ENCODE measurements at places on chromosomes 13 and 19.

DNA sequence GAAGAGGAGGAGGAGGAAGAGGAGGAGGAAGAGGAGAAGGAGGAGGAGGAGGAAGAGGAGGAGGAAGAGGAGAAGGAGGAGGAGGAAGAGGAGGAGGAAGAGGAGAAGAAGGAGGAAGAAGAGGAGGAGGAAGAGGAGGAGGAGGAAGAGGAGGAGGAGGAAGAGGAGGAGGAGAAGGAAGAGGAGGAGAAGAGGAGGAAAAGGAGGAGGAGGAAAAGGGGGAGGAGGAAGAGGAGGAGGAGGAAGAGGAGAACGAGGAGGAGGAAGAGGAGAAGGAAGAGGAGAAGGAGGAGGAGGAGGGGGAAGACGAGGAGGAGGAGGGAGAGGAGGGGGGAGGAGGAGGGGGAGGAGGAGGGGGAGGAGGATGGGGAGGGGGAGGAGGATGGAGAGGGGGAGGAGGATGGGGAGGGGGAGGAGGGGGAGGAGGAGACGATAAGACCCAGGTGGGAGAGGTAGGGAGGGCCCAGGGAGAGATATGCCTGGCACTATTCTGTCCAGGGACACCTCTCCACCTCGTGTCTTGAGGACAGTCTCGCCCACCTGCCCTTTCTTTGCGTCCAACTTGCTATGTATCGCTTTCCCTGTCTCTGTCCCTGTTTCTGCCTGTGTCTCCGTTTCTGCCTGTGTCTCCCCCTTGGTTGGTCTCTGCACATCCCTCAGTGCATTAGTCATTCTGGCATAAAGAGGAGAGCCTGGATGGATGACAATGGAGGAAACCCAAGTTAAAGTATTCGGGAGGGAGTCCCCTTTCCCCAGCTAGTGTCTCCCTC, 7.1 kb upstream of the KLK5 start:
- DNase-seq = no peak

GRCh38 chr19:56120371-56121179, 520 bp downstream of the ZNF787 start:
- DNase-seq = peak; percentile 85

- DNase-seq = no peak
Measured at GRCh38 chr19:35729763-35730162, 12.0 kb downstream of the KMT2B start.

DNA sequence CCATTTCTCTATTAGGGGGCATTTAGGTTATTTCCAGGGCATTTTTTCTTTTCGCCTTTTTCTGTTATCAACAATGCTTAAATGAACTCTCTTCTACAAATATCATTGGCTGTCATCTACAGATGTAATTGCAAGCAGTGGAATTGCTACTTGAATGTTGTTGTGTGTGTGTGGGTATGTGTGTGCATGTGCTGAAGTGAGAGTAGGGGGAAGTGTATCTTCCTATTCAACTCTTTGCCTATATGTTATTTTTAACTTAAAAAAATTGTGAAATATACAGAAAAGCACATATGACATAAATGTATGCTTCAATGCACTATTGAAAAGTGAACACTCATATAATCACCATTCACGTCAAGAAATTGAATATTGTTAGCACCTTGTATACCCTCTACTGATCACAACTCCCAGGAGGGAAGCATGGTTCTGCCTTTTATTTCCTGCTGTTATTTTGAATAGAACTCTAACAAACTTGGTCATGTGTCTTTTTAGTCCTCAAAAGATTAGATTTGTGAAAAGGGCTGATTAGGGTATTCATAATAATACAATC, 24.7 kb downstream of the WDFY2 start:
- no peak for DNase-seq

GRCh38 chr19:31718032-31718431, 368.8 kb upstream of the TSHZ3 start:
- DNase-seq = no peak

GRCh38 chr13:100671389-100672182, 3.0 kb downstream of the TMTC4 start:
- no peak for DNase-seq

DNA sequence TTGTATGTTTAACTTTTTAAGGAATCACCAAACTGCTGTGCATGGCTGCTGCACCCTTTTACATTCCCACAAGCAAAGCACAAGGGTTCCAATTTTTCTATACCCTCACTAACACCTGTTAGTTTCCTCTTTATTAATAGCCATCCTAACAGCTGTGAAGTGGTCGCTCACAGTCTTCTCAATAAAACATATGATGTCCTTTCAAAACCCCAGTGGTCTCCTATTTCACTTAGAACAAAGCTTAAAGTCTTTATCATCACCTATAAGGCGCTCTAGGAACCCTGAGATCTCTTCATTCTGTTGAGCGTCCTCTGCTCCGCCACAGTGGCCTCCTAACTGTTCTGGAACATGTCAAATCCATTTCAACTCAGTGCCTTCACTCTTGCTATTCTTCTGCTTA, 400.5 kb downstream of the KLF12 start:
- no peak for DNase-seq

All from left hindlimb (tissue), 1 donor.